ENCODE measurements at places on chromosomes 12 and 14.

DNA sequence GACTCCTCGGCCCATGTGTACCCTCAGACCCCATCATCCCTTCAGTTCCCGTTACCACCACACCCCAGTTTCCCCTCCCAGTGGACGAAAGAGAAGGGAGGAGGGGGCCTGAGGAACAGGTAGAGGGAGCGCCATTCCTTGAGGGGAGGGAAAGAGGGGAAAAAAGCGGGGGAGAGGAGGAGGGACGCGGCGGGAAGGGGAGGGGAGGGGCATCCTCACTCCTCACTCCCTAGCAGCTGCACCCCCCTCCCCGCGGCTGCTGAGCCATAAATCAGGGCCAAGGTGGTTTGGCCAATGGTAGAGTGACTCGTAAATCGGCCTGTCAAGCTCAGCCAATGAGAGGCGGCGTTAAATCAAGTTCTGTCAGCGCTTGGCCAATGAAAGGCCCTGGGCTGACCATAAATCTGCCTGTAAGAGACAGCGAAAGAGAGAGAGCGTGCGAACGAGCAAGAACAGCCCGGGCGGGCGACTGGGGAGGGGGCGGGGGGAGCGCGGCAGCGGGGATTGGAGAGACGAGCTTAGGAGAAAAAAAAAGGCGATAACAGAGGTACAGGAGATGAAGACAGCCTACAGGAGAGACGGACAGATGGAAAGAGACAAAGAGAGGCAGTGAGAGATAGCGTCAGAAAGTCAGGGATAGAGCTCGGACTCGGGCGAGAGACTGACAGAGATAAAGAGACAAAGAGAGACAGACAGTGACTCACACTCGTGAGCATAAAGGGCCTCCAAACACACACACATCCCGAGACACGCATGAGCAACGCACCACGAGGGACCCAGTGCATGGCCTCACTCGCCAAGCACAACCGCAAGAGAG, 5.1 kb downstream of the GPR84 start:
- peak; percentile 99 for DNase-seq

- no peak for DNase-seq
These were observed 64.3 kb downstream of the PLEKHG3 start for GRCh38 chr14:64768401-64769095.

- peak; percentile 38 for DNase-seq
These were observed 292.2 kb upstream of the CRY1 start for GRCh38 chr12:107385509-107385908.

GRCh38 chr14:81684696-81685095, 151.0 kb upstream of the SEL1L start:
- no peak for DNase-seq

GRCh38 chr12:46608431-46609272, 217.1 kb downstream of the SLC38A4 start:
- DNase-seq, result peak; percentile 90

GRCh38 chr12:113065126-113066007, 8.8 kb downstream of the DTX1 start:
- DNase-seq, result peak; percentile 8

- DNase-seq, result no peak
These were observed 2.8 kb downstream of the CYP27B1 start for GRCh38 chr12:57763881-57764661.

DNA sequence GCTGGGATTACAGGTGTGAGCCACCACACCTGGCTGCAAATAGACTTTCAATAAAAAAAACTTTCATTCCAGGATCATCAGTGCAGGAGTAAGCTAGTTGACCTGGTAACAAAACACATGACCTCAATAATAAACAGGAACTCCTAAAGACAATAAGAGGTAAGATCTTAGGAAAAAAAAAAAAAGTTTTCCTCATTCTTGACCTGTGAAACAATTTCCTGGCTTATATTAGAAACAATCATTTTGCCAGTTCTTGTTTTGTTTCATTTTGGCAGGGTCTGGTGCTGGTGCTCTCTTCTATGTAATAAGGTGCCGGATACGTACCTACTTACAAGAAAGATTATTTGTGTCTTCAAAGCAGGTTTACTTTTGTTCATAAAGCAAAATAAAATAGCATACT, 90.6 kb upstream of the AMN1 start:
- no peak for DNase-seq

GRCh38 chr14:36874396-36875138, 212.9 kb downstream of the PAX9 start:
- no peak for DNase-seq

- peak; percentile 11 for DNase-seq
These were observed 95.9 kb downstream of the WNK1 start for GRCh38 chr12:848173-848865.

GRCh38 chr12:96513681-96514080, 24.3 kb downstream of the CFAP54 start:
- DNase-seq, result no peak

- no peak for DNase-seq
These were observed 2.1 kb upstream of the FAIM2 start for GRCh38 chr12:49905718-49906314.

Measured in EH (cell line).